Thoracic aorta (tissue), 2 donors: ENCODE measurements at places on chromosomes 6 and 20.

DNA sequence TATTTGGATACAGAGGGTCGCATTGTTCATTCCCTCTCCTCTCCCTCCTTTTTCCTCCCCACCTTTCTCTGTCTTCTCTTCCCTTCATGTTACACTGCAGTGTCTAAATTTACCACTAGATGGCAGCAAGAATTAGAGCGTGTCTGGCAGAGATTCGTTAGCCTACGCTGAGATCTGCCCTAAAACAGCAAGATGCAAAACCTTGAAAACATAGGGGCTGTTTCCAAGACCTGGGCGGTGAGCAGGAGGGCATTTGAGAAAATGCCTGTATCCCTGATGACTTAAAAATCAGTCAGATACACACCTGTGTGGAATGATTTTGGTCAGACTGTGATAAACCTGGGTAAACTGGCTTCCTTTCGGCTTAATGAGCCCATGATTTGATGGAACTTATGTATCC is 101.5 kb upstream of the ISM1 start:
- H3K27ac ChIP-seq: no peak overlapping the region
- DNase-seq: no peak
- H3K4me1 ChIP-seq: no peaks in the 10 kb centered on the region
- no peaks in the 10 kb centered on the region for H3K27me3 ChIP-seq
- no peak overlapping the region for H3K4me3 ChIP-seq

DNA sequence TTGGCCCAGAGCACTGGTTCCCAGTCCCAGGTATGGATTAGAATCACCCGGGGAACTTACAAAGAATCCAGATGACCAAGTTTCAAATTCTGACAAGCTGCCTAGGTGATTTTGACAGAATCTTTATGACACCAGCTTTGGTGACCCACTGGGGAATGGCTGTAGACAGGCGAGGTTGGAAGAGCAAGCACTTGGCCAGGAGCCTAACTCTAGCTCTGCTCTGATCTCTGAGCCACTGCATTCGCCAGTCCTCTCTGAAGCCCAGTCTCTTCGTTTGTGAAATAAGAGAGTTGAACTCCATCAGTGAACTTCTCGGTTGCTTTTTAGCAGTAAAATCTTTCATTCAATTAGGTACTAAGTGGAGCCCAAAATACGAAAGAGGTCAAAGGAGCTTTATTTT is 161.2 kb downstream of the VEGFA start:
- H3K27ac ChIP-seq: no peak overlapping the region
- DNase-seq: no peak
- H3K27me3 ChIP-seq: no peaks in the 10 kb centered on the region
- no peaks in the 10 kb centered on the region for H3K36me3 ChIP-seq
- H3K4me3 ChIP-seq: no peak overlapping the region
- no peaks in the 10 kb centered on the region for H3K4me1 ChIP-seq

- H3K4me3 ChIP-seq: no peak overlapping the region
- no peaks in the 10 kb centered on the region for H3K27me3 ChIP-seq
- H3K4me1 ChIP-seq: no peaks in the 10 kb centered on the region
- H3K27ac ChIP-seq: no peak overlapping the region
Measured at GRCh38 chr6:70874181-70874913, 82.5 kb downstream of the B3GAT2 start.

- no peak for DNase-seq
- H3K4me1 ChIP-seq: no peaks in the 10 kb centered on the region
- no peaks in the 10 kb centered on the region for H3K27me3 ChIP-seq
- peak overlapping the region; percentile 34 for H3K4me3 ChIP-seq
- no peak overlapping the region for H3K27ac ChIP-seq
Measured at GRCh38 chr6:150753371-150754064, 112.0 kb upstream of the MTHFD1L start.

- peak overlapping the region; percentile 34 for H3K27ac ChIP-seq
- no peak for DNase-seq
- H3K4me3 ChIP-seq: peak overlapping the region; percentile 8
- H3K36me3 ChIP-seq: no peaks in the 10 kb centered on the region
Measured at GRCh38 chr6:112245511-112246203, 8.7 kb downstream of the LAMA4 start.

- H3K4me1 ChIP-seq: no peaks in the 10 kb centered on the region
- H3K4me3 ChIP-seq: no peak overlapping the region
Measured at GRCh38 chr20:51508780-51509179, 33.7 kb downstream of the NFATC2 start.

- DNase-seq: no peak
- H3K36me3 ChIP-seq: no peaks in the 10 kb centered on the region
- H3K4me1 ChIP-seq: no peaks in the 10 kb centered on the region
- H3K4me3 ChIP-seq: peak overlapping the region; percentile 61
- no peak overlapping the region for H3K27ac ChIP-seq
- H3K27me3 ChIP-seq: no peaks in the 10 kb centered on the region
Measured at GRCh38 chr6:30954631-30955366, 14.0 kb downstream of the MUCL3 start.

- no peaks in the 10 kb centered on the region for H3K36me3 ChIP-seq
- no peaks in the 10 kb centered on the region for H3K4me1 ChIP-seq
- H3K4me3 ChIP-seq: no peak overlapping the region
- DNase-seq: no peak
Measured at GRCh38 chr6:88890394-88890793, 73.0 kb downstream of the RNGTT start.

- H3K4me1 ChIP-seq: peaks cover 43% of the 10 kb centered on the region
- H3K4me3 ChIP-seq: peak overlapping the region; percentile 93
- DNase-seq: no peak
- no peaks in the 10 kb centered on the region for H3K27me3 ChIP-seq
- H3K27ac ChIP-seq: peak overlapping the region; percentile 91
Measured at GRCh38 chr6:159790956-159791598, 810 bp downstream of the MRPL18 start.

- H3K36me3 ChIP-seq: no peaks in the 10 kb centered on the region
- no peak overlapping the region for H3K27ac ChIP-seq
- H3K27me3 ChIP-seq: no peaks in the 10 kb centered on the region
- no peaks in the 10 kb centered on the region for H3K4me1 ChIP-seq
- no peak for DNase-seq
Measured at GRCh38 chr20:7411075-7411474, 529.2 kb downstream of the HAO1 start.

DNA sequence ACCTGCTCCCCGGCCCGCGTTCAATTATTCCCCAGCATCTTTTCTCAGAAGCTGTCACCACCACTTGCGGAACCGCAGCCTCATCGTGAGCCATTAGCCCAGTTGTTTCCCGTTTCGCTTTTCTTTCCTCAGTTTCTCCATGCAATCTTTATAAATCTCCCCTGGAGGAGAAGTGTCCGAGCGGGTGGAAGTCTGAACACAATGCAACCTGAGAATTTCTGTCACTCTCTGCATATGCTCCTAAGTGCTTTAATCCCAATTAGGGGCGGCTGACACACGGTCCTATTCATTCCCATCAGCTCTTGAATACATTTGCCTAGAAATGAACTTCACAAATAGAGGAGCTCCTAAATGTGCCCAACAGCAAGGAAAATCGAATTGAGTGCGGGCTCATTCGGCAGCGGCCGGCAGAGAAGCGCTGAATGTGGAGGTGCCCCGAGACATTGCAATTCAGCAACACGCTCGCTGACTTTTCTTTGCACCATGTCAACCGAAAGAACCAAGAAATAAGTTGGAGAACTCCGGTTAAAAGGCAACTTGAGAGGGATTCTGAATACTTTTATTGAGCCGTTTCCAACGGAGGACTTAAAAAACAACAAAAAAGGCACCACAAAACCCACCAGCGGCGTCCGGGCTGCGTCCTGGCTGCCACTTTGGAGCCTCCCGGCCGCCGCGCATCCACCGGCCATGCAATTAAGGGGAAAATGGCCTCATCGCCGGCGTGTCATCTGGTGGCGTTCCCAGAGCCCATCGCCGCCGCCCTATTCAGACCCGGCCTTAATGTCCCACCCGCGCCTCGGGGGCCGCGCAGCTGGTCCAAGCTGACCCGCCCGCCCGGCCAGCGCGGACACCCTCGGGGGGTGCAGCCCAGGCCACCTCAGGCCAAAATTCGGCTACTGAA is 3.9 kb upstream of the PRDM13 start:
- H3K4me1 ChIP-seq: peaks cover 6% of the 10 kb centered on the region
- DNase-seq: no peak

DNA sequence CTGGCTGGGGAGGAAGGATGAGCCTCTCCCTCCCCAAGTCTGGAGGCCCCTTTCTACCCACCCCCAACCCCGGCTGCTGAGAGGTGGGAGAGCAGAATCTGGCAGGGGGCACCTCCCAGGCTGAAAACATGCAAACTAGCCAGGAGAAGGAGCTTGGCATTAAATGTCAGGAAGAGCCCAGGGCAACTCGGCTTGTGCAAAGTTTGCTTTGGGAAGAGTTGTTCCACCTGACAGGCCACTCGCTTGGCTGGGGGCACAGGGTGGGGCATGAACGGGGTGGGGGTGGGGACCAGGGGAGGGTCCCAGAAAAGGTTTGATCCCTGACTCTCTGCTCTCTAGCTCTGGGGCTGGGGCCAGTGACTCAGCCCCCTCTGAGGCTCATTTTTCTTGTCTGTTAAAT is 3.0 kb downstream of the SPDEF start:
- no peak for DNase-seq
- no peaks in the 10 kb centered on the region for H3K4me1 ChIP-seq
- H3K36me3 ChIP-seq: no peaks in the 10 kb centered on the region
- H3K4me3 ChIP-seq: no peak overlapping the region

DNA sequence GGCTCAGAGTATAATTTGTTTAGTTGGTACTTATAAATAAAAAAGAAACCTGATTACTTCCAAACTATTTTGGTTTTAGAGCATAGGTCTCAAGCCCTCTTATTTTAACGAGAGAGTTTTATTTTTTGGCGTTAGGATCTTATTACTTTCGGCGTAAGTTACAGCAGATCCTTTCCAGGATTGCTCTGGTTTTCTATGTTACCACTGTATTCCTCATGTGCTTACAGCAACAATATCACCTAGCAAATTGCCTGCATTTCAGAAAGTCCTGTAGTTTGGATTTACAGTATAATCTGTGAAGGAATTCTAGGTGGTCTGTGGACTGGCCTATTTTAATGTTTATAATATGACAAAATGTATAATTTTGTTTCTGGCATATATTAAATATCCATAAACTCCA is 54.1 kb downstream of the TRMT11 start:
- H3K27me3 ChIP-seq: no peaks in the 10 kb centered on the region
- H3K36me3 ChIP-seq: no peaks in the 10 kb centered on the region
- no peak overlapping the region for H3K4me3 ChIP-seq
- DNase-seq: no peak
- H3K4me1 ChIP-seq: peaks cover 40% of the 10 kb centered on the region

- H3K4me1 ChIP-seq: no peaks in the 10 kb centered on the region
- DNase-seq: no peak
- no peak overlapping the region for H3K4me3 ChIP-seq
Measured at GRCh38 chr20:50680105-50680960, 11.0 kb downstream of the RIPOR3 start.

- H3K36me3 ChIP-seq: no peaks in the 10 kb centered on the region
- no peak overlapping the region for H3K4me3 ChIP-seq
- DNase-seq: no peak
- H3K27ac ChIP-seq: no peak overlapping the region
- H3K4me1 ChIP-seq: no peaks in the 10 kb centered on the region
- no peaks in the 10 kb centered on the region for H3K27me3 ChIP-seq
Measured at GRCh38 chr6:14194483-14194882, 76.9 kb downstream of the CD83 start.

DNA sequence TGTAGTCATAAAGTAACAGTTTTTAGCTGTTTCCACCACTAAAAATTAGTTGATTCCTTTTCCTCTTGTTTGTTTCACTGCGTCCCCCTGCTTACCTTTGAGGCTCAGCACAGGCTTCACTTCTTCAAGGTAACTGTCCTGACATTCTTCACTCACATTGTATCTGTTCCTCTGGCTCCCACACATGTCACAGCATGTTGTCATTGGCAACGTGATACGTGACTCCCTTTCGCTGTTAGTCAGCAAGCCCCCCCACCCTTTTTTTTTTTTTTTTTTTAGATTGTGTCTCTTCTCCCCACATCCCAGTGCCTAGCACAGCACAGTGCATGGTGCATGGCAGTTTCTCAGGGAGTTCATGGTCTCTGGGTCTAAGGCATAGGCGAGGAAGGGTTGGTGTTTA is 13.3 kb downstream of the VAPB start:
- no peak overlapping the region for H3K4me3 ChIP-seq
- H3K4me1 ChIP-seq: peaks cover 8% of the 10 kb centered on the region
- H3K27me3 ChIP-seq: no peaks in the 10 kb centered on the region
- DNase-seq: no peak

GRCh38 chr20:48098099-48098498 is 312.8 kb upstream of the SULF2 start:
- no peak overlapping the region for H3K4me3 ChIP-seq
- no peak for DNase-seq
- H3K36me3 ChIP-seq: no peaks in the 10 kb centered on the region
- no peaks in the 10 kb centered on the region for H3K27me3 ChIP-seq

GRCh38 chr6:6438286-6438685 is 117.8 kb upstream of the F13A1 start:
- no peak for DNase-seq
- H3K36me3 ChIP-seq: no peaks in the 10 kb centered on the region
- no peak overlapping the region for H3K4me3 ChIP-seq

DNA sequence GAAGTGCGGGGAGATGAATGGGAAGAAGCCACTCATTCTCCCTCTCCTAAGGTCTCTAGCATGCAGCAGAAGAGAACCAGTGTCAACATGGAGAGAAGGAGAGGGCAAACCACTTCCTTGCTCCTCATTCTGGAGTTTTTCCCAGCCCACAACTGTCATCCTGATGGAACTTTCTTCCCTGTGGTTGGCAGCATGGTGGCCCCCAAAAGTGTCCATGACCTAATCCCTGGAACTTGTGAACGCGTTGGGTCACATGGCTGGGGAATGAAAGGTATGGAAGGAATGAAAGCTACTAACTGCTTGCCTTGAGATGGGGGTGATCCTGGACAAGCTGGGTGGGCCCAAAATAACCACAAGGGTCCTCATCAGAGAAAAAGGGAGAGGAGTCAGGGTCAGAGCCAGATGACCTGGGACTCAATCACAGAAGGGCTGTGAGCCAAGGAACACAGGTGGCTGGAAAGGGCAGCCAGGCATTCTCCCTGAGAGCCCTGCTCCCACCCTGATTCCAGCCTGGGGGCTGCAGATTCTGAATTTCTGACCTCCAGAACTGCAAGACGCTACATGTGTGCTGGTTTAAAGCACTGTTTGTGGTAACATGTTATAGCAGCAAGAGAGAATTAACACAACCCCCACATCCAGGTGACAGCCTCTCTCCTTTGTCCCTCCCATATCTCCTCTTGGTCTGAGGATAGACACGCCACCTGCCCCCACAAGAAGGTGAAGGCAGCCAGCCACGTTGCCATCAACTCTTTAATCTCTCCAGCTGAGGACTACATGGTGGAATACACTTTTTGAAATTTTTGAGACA is 63.2 kb downstream of the PYGB start:
- peak overlapping the region; percentile 46 for H3K27ac ChIP-seq
- peak overlapping the region; percentile 56 for H3K4me3 ChIP-seq
- no peaks in the 10 kb centered on the region for H3K27me3 ChIP-seq
- peaks cover 25% of the 10 kb centered on the region for H3K4me1 ChIP-seq
- DNase-seq: no peak

GRCh38 chr20:14820771-14821170 is 483.4 kb upstream of the FLRT3 start:
- no peaks in the 10 kb centered on the region for H3K4me1 ChIP-seq
- H3K36me3 ChIP-seq: no peaks in the 10 kb centered on the region

- H3K4me1 ChIP-seq: no peaks in the 10 kb centered on the region
- H3K27ac ChIP-seq: no peak overlapping the region
Measured at GRCh38 chr6:86152546-86152945, 509.9 kb upstream of the SYNCRIP start.
